ENCODE measurements at places on chromosomes 12 and 14.
A peak's percentile ranks its signal among the peaks of the same experiment; 100 is the strongest.

DNA sequence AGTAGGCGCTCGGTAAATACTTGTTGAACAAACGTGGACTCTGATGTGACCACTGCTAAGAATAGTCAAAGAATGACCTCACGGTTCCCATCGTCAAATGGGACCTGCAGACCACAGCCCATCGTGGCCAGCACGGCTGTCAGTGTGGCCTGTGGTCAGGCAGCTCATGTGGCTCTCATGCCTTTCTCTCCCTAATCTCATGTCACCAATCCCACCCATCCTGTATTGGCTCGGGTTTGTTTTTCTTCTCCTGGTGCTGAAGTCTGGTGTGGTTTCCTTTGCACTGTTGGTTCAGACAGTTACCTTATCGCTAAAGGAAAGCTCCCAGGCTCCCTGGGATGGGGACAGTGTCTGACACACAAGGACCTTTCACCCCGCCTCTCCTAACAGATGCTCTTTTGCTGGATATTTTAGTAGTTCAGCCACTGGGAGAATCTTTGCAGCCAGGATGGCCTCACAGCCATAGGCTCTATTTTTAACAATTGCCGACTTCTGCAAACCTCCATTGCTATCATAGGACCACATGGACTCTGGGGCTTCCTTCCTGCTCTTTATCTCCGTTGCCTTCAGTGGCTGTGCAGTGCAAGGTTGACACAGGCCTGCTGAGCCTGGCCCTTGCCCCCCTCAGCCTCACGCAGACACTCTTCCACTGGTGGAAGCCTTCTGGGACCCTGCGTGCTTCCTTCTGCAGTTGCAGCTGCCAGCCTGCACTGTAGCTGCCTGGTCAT, 293.1 kb upstream of the FKBP4 start:
- no peak for DNase-seq

GRCh38 chr12:29316752-29317151, 64.2 kb downstream of the ERGIC2 start:
- no peak for DNase-seq

DNA sequence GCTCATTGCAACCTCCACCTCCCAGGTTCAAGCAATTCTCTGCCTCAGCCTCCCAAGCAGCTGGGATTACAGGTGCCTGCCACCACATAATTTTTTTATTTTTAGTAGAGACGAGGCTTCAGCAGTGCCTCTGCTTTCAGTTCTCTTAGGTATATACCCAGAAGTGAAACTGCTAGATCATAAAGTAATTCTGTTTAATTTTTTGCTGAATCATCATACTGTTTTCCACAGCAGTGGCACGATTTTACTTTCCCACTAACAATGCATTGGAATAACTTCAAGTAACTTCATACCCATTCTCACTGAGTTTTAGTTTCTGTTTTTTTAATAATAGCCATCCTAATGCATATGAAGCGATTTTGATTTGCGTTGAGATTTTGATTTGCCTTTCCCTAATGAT, 148.0 kb upstream of the G2E3 start:
- DNase-seq = no peak

DNA sequence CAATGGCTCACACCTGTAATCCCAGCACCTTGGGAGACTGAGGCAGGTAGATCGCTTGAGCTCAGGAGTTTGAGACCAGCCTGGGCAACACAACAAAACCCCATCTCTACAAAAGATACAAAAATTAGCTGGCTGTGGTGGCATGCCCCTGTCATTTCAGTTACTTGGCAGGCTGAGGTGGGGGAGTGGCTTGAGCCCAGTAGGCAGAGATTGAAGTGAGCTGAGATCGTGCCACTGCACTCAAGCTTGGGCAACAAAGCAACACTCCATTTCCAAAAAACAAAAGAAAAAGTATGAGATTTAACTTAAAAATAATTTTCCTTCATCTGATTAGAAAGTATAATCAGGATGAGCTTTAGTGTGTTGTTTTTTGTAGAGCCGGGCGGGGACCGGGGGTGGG, 47.9 kb upstream of the BCAT1 start:
- no peak for DNase-seq

DNA sequence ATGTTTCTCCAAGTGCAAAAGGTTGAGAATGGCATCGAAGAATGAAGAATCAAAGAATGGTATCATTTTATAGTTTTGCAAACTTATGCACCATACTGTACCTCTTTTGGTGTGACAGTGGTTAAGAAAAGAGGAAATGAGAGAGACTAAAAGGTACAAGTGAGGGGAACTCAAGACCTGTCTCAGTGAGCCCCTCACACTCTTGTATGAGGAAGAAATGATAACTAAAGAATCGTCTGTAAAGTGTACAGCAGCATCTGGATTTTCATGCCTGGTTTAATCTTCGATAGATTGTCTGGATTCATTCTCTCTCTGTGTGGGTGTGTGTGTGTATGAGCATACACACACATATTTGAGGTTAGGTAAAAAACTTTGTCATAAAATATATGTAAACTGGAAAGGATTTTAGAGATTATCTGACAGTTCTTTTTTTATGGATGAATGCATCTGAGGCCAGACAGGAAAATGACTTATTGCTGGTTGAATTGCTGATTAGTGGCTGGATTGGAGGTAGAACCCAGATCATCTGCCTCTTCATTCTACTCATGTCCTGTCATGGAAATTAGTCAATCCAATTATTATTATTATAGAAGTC, 16.0 kb upstream of the SLC38A2 start:
- DNase-seq = no peak

DNA sequence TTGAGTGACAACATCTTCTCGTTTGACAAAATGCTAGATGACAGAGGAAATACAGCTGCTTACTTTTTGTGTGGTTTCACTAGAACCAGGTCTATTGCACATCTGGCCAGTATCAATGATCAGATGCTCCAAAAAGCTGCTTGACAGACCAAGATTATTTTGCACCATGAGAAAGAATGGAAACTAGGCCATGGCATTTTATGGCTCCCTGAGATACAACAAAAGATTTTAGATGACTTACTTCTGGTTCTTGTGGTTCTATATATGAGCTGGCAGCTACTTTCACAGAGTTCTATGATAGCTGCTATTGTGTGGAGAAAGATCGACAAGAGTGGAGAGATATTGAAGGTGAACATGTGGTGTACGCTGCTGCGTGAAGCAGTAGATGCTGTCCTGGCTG, 25.9 kb upstream of the PPFIBP1 start:
- no peak for DNase-seq

GRCh38 chr12:55072083-55072482, 52.3 kb downstream of the NEUROD4 start:
- DNase-seq = no peak

DNA sequence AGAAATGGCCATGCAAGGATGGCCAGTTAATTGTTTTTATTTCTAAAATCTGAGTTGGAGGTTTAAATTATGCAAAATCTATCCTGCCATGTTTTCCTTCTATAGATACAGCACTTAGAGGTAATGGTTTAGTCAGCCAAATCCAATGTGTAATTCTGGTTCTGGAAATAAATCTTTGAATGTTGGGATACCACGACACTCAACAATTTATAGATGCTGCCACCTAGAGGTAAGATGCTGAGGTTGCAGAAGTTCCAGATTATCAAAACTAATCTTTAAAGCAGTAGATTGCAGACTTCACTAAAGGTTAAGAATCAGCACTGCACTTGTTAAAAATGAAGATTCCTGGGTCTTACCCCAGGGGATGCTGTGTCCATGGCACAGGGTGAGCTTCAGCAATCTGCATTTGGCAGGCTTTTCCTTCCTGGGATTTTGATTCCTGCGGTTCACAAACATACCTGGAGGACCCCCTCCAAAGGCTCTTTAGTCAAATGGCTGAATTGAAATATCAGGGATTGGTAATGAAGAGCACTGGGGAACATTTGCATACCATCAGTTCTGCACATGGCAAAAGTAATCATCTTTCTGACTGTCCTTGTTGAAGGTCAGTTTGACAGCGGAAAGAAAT, 53.4 kb upstream of the ANO4 start:
- DNase-seq = peak; percentile 13

GRCh38 chr12:105296116-105297089, 34.1 kb upstream of the C12orf75 start:
- DNase-seq = no peak

DNA sequence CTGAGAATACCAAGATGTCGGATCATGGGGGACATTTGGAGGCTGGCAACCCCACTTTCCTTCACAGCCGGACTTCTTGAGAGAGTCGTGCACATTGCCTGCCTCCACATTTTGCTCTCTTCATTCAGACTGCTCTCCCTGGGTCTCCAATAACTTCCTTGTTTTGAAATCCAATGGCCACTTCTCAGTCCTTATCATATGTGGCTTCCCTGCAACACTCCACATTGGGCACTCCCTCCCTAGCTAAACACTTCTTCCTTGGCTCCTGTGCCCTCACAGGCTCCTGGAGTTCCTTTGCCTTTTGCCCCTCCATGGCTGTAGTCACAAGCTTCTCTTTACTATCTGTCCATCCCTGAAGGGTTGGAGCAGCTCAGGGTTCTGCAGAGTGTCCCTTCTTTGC, 30.1 kb downstream of the NPC2 start:
- DNase-seq = no peak

GRCh38 chr12:11838403-11838802, 188.9 kb downstream of the ETV6 start:
- no peak for DNase-seq

DNA sequence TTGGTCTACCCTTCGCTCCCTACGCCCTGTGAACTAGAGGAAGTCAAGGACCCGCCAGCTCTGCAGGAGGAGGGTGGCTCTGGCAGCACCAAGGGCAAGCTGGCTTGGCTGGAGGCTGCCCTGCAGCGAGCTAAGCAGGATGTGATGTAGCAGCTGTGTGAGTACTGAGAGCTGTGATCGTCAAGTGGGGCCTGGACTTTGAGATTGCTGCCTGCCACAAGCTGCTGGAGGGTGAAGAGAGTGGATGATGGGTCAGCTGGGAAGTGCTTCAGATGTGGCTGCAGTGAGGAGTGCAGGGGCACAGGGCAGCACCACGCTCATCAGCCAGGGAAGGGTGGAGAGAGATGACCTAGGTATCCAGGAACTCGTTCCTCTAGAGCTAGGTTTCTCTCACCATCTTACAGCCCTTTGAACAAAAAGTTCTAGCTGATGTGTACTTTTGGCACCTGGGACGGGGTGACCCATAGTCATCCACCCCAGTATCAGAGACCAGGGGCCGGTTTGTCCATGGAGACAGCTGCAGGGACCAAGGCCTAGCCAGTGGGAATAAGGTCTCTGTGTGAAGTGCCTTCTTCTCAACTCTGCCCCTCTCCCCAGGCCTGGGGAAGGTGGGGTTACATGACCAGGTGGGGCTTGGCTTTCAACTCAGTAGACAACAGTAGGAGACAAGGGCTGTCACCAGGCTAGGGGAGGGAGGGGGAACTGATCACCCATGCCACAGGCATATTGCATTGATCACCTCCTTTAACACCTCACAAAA, 3.2 kb downstream of the KRT86 start:
- no peak for DNase-seq

GRCh38 chr12:16300122-16300521, 22.6 kb upstream of the SLC15A5 start:
- no peak for DNase-seq

DNA sequence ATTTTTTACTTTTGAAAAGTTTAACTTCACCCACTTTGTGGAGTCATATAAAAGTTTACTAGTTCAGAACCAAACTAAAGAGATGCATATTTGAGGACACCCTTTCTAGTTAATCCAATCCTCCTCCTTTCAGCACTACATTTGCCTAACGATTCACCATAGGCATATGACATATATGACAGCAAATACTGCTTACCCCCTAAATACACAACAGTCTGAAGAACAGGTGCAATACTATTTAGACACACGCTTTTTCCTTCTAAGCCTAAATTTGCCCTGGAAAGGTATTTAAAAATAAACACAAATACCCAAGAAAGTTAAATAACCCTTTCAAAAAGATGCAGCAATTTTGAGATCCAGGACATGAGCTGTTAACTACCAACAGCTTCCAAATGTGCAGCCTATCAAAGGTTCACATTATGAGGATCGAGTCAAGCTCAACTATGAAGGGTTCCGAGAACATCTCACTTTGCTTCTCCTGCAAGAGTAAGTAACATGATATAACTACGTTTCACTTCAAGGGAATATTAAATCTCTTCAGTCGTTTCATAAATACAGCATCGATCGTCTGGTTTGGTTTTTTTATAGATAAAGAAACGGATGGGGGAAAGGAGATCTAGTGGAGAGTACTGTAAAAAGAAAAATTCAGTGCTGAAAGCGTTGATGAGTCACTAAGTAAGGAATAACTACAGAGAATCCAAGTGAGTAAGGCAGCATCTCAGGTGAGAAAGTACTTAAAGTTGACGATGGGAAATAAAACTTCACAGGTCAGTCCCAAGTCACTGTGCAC, 677 bp upstream of the AP4S1 start:
- DNase-seq = no peak
